ENCODE measurements at places on chromosomes 4 and X. TPM values are rescaled to one million over a fixed set of nuclear protein-coding genes. Genes with fewer than 3 reads are reported as not detected.

The RTL9 gene
- 0.18 TPM for total RNA-seq

The F11 gene
- 103 TPM for total RNA-seq

The NXF2 gene
- not detected for total RNA-seq

The ZNF157 gene
- total RNA-seq, result not detected

The PHEX gene
- not detected for total RNA-seq

The CXCL10 gene
- total RNA-seq, result 2.9 TPM

The CT83 gene
- total RNA-seq, result not detected

GRCh38 chr4:29009908-29010307, 1710.3 kb upstream of the PCDH7 start:
- no peak overlapping the region for H3K27ac ChIP-seq
- no peak overlapping the region for H3K4me3 ChIP-seq
- H3K27me3 ChIP-seq, result no peaks in the 10 kb centered on the region

- H3K36me3 ChIP-seq, result no peaks in the 10 kb centered on the region
- no peak for DNase-seq
- no peaks in the 10 kb centered on the region for H3K27me3 ChIP-seq
- no peak overlapping the region for H3K27ac ChIP-seq
- no peak overlapping the region for H3K4me3 ChIP-seq
Observed at GRCh38 chrX:119948381-119948780, 4.8 kb upstream of the NKAP start.

DNA sequence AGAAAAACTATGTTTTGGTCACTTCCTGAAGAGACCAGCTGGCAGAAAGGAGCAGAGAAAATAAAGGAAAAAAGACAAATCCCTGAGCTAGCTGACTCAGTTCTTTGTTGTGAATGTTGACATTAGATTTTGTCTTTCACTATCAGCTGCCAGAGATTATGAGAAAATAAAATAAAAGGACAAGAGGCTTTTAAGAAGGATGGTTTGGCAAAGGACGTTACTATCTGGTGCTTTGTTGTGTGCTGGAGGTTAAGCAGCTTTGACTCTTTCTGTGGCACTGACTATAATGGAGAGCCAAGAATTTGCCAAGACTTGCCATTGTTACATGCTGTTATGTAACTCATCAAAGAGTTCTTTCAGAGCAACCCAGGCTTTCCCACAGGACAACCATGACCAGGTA, 12.1 kb downstream of the ASB5 start:
- H3K27ac ChIP-seq, result no peak overlapping the region
- H3K4me1 ChIP-seq, result no peaks in the 10 kb centered on the region
- no peaks in the 10 kb centered on the region for H3K27me3 ChIP-seq
- H3K4me3 ChIP-seq, result no peak overlapping the region
- DNase-seq, result no peak

- no peaks in the 10 kb centered on the region for H3K4me1 ChIP-seq
- H3K36me3 ChIP-seq, result no peaks in the 10 kb centered on the region
- H3K27ac ChIP-seq, result no peak overlapping the region
- H3K27me3 ChIP-seq, result no peaks in the 10 kb centered on the region
Observed at GRCh38 chrX:112844250-112844649, 3.6 kb upstream of the AMOT start.

- no peak overlapping the region for H3K27ac ChIP-seq
- H3K4me1 ChIP-seq, result no peaks in the 10 kb centered on the region
- H3K36me3 ChIP-seq, result no peaks in the 10 kb centered on the region
- no peaks in the 10 kb centered on the region for H3K27me3 ChIP-seq
- H3K4me3 ChIP-seq, result no peak overlapping the region
Observed at GRCh38 chr4:80732010-80732409, 298.5 kb upstream of the BMP3 start.

GRCh38 chrX:39950018-39950688, 147.6 kb downstream of the BCOR start:
- no peaks in the 10 kb centered on the region for H3K27me3 ChIP-seq
- no peak for DNase-seq
- H3K36me3 ChIP-seq, result no peaks in the 10 kb centered on the region
- no peaks in the 10 kb centered on the region for H3K4me1 ChIP-seq

DNA sequence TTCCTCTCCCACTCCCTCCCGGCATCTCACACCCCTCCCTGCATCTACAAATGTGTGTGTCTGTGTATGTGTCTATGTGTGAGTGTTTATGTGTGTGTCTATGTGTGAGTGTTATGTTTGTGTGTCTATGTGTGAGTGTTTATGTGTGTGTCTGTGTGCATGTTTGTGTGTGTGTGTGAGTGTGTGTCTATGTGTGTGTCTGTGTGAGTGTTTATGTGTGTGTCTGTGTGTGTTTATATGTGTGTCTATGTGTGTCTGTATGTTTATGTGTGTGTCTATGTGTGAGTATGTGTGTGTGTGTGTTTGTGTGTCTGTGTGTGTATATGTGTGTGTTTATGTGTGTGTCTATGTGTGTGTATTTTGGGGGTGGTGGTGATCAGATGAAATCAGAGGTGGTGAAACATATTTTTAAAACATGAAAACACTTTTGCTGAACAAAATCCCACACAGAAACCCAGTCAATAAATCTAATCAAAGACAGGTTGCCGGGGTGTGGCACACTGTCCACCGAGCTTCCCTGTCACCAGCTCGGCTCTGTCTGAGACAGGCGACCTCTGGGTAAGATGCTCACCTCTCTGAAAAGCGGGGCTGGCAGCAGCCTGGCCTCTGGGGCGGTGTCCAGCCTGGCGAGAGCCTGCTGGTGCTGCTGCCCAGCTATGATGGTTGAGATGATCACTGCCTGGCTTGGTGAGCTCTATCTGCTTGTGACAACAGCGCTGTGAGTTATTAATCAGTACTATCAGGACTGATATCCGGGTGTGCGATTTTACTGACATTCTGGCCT, 186.7 kb upstream of the PSAPL1 start:
- no peak for DNase-seq
- no peak overlapping the region for H3K27ac ChIP-seq
- no peak overlapping the region for H3K4me3 ChIP-seq
- H3K4me1 ChIP-seq, result no peaks in the 10 kb centered on the region

DNA sequence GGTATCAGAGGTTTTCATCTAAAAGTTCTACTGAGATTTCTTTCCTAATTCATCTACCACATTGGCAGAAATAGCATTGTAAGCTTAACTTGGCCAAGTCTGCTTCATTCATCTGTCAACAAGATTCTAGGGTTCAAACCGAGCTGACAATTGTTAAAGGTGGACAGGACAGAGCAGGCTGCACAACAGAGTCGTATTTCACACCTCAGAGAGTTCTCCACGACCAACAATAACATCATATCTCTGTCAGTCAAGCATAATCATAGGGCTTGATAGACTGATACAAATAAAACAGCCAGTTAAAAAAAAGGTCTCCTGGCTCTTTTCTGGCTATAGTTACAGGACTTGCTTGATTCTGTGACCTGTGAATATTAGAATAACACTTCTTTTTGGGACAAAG, 259.2 kb downstream of the COL25A1 start:
- no peaks in the 10 kb centered on the region for H3K27me3 ChIP-seq
- no peaks in the 10 kb centered on the region for H3K36me3 ChIP-seq
- DNase-seq, result no peak
- no peak overlapping the region for H3K27ac ChIP-seq
- H3K4me1 ChIP-seq, result no peaks in the 10 kb centered on the region

DNA sequence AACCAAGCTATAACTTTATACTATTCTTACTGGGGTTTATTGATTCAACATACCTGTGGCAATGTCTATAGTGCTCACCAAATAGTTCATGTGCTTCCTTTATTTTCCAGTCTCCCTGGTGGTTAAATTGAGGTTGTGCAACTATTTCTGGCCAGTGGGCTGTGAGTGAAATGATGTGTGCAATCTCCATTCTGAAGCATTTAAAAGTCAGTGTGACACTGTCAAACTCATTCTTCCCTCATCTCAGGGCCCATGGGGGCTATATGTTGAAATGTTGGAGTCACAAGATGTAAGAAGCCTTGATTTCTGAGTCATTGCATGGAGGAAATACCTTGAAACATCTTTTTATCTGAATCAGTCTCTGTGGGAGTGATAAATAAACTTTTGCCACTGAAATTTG, 414.3 kb upstream of the RPS6KA3 start:
- no peaks in the 10 kb centered on the region for H3K36me3 ChIP-seq
- H3K27me3 ChIP-seq, result no peaks in the 10 kb centered on the region
- no peak overlapping the region for H3K27ac ChIP-seq
- no peak overlapping the region for H3K4me3 ChIP-seq

DNA sequence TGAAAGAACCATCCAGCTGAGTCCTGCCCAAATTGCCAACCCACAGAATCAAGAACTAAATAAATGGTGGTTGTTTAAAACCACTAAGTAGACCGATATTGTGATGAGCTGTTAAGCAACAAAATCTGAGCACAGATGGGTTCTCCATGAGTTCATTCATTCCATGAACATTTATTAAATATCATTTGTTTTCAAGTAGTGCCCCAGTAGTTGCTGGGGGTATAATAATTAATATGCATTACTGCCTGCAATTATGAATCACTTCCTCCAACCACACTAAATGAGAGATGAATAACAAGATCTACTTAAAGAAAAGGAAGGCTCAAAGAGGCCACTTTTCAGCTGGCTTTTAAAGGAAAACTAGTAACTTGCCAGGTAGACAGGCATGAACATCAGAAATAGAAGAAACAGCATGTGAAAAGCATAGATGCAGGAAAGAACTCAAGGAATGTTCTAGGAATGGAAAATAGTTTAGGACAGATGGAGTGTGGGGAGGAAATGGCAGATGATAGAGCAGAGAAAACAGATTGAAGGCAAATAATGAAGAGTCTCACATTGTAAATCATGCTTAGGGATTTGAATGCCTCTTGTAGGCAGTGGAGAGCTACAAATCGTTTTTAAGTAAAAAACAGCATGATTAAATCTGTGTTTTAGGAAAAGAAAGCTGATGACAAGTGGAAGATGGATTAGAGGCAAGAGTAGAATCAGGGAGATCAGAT, 641.7 kb upstream of the DIPK2B start:
- no peak overlapping the region for H3K27ac ChIP-seq
- no peak for DNase-seq
- no peak overlapping the region for H3K4me3 ChIP-seq
- no peaks in the 10 kb centered on the region for H3K36me3 ChIP-seq

GRCh38 chr4:154367659-154368058, 123.9 kb downstream of the DCHS2 start:
- H3K27me3 ChIP-seq, result no peaks in the 10 kb centered on the region
- no peak overlapping the region for H3K27ac ChIP-seq
- no peaks in the 10 kb centered on the region for H3K36me3 ChIP-seq
- no peak overlapping the region for H3K4me3 ChIP-seq
- H3K4me1 ChIP-seq, result no peaks in the 10 kb centered on the region
- no peak for DNase-seq

DNA sequence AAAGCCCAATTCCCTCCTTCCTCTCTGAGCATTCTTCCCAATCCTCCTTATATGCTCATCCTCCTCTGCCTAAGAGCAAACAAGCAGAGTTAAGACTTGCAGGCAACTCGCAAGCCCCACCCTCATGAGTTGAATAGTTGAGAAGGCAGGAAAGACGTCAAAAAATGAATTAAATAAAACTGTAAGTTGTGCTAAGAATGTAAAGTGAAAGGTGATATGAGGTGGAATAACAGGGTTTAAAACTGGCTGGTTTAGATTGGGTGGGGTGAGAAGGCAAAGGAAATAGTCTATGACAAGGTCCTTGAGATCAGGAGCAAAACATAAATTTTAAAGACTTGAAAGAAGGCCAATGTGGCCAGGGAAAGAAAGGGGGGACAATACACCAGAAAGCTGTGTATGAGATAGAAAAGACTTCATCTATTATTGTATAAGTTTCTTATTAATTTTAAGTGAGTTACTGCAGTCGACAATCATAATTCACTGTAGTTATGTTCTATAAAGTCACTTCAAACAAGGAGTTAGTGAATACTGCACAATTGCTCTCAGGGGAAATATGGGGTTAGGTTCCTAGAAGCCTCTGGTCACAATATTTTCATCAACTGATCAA, 124.9 kb downstream of the RELL1 start:
- no peaks in the 10 kb centered on the region for H3K27me3 ChIP-seq
- H3K4me1 ChIP-seq, result no peaks in the 10 kb centered on the region
- no peaks in the 10 kb centered on the region for H3K36me3 ChIP-seq

GRCh38 chr4:46249106-46249505, 125.3 kb upstream of the GABRG1 start:
- no peak overlapping the region for H3K27ac ChIP-seq
- H3K4me3 ChIP-seq, result no peak overlapping the region
- no peaks in the 10 kb centered on the region for H3K27me3 ChIP-seq
- H3K36me3 ChIP-seq, result no peaks in the 10 kb centered on the region
- no peaks in the 10 kb centered on the region for H3K4me1 ChIP-seq
- no peak for DNase-seq

- H3K36me3 ChIP-seq, result no peaks in the 10 kb centered on the region
- no peak for DNase-seq
- no peaks in the 10 kb centered on the region for H3K27me3 ChIP-seq
- no peaks in the 10 kb centered on the region for H3K4me1 ChIP-seq
Observed at GRCh38 chrX:71536285-71536684, 3.4 kb downstream of the OGT start.
